ENCODE measurements at places on chromosomes 5 and 9.
A peak's percentile ranks its signal among the peaks of the same experiment; 100 is the strongest.

- DNase-seq: no peak
These were observed 136.6 kb upstream of the CD180 start for GRCh38 chr5:67333171-67333570.

DNA sequence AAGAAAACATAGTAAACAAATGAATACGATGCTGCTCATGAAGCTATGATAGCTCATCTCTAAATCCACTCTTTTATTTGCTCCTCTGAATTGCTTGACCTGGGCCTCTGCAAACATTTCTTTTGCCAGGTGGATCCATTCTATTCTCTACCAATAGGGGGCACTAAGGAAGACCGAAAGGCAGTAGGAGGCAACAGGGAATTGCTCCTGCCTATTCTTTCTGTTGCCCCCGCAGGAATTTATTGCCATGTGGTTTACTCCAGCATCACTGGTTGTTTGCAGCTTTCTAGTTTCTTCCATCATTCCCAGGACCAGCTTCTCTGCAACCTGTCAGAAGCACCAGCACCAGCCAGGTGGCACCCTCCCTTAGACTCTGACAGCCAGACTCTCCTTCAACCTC lies 5.3 kb downstream of the GAPT start:
- DNase-seq: peak; percentile 5

DNA sequence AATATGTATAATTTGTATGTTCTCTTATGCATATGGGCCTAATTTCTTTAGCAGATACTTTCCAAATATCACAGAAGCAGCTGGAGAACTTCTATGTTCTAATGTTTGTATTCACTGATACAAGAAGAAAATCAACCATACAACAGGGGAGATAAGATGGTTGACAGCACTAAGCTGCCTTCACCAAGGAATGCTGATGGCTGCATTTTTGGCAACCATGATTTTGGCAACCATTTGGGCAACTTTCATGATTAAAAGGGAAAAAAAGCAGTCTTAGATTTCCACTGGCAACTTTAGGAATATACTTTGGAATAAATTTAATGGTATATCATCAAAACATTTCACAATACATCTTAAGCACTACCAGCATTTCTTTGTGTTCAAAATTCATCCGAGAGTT lies 740.3 kb upstream of the CDH6 start:
- DNase-seq: no peak

DNA sequence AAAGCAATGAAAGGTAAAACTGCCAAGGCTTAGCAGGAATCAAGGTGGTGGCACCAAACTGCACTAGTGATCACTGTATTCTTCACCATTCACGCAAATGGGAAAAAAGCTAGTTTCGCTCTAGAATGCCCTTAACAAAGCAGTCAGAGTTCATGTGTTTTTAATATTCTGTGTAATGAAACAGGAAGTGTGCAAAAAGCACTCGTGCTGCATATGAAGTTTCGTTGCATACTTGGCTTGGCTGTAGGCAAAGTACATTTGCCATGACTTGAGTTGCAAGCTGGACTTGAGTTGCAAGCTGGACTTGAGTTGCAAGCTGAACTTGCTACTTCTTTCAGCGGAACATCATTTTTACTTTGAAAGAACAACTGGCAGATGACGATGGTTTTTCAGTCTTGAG lies 55.4 kb downstream of the FOXI1 start:
- no peak for DNase-seq

- DNase-seq: no peak
These were observed 11.7 kb upstream of the IRF1 start for GRCh38 chr5:132501961-132502931.

- DNase-seq: no peak
These were observed 8.9 kb upstream of the C5orf58 start for GRCh38 chr5:170223906-170224305.

- DNase-seq: no peak
These were observed 147.1 kb upstream of the SLC30A5 start for GRCh38 chr5:68946728-68947127.

- DNase-seq: no peak
These were observed 62.6 kb upstream of the LRRTM2 start for GRCh38 chr5:138937392-138938387.

- DNase-seq: no peak
These were observed 244.3 kb downstream of the TAF11L14 start for GRCh38 chr5:17878541-17878940.

DNA sequence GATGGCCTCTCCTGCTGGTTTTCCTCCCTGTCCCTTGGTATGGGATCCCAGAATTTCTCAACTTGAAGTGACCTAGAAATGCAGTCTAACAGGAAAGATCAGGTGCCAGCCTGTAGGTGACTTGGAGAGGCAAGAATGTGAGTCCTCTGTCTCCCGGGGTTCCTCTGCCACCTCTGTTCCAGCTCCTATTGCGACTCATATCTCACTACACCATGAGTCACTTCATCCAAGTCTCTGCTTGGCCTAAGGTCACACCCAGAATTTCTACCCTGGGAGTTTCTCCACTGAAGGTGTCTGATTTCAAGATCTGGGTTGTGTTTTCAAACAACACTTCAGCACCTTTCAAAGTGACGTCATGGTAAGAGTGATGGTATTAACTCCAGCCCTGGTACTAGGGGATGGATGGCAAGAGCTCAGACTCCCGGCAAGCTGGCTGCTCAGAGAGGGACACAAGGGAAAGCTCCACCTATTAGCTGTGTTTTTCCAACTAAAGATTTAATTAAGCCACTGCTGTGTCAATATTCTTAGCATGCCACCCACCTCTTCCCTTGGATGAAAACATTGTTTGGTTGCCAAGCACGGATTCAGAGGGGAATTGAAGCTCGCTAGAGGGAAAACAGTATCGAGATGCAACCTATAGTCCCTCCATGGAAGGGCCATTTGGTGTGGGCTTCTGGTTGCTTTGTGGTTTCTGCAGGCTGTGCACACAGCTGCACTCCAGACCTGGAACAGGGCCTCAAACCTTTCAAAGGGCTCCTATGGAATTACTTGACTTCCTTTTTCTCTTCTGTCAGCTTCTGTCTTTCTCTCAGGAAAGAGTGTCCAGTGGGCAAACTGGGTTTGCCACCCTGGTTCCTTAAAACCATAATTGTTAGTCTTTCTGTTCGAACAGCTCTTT lies 205.7 kb downstream of the GAS1 start:
- DNase-seq: peak; percentile 58

GRCh38 chr5:163447191-163447590 lies 9.8 kb downstream of the CCNG1 start:
- DNase-seq: no peak

- DNase-seq: no peak
These were observed 278.2 kb downstream of the PSAT1 start for GRCh38 chr9:78575081-78575480.

GRCh38 chr9:98786750-98787510 lies 9.4 kb downstream of the ANKS6 start:
- DNase-seq: no peak

- peak; percentile 41 for DNase-seq
These were observed 566.4 kb downstream of the EFNA5 start for GRCh38 chr5:107104040-107104995.

GRCh38 chr5:114657342-114658130 lies 295.7 kb downstream of the KCNN2 start:
- no peak for DNase-seq

DNA sequence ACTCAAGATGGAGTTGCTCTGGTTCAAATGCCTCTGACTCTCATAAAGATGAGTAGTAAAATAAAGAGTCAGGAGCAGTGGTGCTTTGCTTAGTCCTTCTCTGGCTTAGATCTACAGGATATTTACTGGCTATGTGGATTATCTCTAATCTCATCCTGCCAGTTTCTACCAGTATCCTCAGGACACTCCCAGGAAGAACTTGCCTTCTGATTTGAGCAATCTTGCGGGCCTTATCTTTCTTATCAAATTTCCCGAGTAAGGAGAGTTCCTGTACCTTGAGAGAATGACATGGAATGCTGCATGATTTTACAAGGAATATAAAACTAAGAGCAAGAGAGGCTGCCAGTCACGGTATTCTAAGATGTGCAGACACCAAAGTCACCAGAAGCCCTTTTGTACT lies 364.0 kb downstream of the ARHGEF28 start:
- DNase-seq: no peak

DNA sequence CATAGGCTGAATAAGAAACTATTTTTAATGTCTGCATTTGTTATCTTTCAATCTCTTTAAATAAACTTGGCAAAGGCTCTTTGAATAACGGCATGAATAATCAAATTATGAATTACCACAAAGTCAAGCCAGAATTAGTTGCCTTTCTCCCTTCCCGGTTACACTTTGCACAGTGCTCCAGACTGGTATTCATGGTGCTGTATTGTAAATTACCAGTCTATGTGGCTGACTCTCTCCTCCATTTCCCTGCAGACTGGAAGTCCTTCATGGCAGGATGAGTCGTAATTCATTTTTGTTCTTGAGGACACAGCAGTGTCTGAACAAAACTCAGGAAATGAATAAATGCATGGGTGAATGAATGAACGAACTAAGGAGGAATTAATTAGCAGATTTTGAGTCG lies 142.9 kb downstream of the GNA14 start:
- DNase-seq: no peak

GRCh38 chr5:57698086-57698485 lies 215.5 kb upstream of the ACTBL2 start:
- no peak for DNase-seq

GRCh38 chr9:120396931-120397330 lies 183.0 kb downstream of the CDK5RAP2 start:
- no peak for DNase-seq

DNA sequence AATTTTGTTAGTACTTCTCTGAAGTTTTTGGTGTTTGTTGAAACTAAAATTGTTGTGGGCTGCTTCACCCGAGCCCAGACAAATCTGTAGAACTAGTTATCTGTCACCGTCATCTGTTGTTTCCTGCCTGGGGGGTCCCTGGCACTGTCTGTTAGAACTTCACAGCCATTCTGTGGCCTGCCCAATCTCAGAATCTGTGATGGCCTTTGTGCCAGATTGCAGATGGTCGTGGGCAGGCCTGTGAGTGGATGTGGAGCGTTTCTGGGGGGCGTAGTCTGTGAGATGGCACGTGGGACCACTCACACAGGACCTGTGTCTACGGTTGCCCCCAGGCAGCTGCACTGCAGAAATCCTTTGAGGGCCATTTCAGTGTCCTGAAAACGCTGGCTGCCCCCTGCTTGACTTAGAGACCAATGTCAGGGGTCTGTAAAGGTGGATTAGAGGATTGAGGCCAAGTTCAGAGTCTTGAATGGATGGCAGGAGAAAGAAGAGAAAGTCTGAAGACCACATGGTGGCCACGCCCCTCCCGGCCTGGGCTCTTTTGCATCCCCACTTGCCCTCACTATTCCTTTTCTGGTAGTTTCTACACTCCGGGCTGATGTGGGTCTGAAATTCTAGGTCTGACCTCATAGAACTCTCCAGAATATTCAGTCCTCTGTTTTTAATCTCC lies 38.3 kb downstream of the TRIO start:
- no peak for DNase-seq

DNA sequence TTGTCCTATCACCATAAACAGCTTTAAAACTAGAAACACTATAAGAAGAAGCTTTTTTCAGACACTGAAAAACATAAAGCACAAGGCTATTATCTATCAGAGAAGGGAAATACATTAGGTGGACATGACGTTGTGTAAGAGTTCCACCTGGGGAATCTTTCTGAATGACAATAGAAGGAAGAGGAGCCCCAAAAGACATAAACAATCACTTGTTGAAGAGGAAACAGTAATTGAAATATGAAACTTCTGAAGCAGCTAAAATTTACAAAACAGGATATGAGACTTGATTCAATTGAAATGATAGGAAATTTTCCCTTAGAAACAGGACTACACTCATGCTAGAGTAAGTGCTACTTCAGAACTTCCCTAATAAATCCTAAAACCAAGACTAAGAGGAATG lies 933.6 kb downstream of the EFNA5 start:
- no peak for DNase-seq

DNA sequence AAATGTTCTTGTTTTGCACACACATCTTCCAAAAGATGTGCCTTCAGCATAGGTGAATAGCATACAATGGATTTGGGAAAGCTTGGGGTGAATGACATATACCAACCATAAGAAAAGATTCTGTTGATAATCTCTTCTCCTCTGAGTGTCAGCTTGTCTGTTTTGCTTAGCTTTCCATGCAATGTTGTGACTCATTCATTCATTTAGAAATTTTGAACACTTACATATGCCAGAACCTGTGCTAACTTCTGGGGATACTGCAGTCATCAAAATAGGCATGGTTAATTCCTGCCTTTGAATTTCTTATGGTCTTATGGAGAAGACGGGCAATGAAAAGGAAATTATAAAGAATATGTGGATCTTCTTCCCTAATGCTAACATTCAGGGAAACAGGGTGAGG lies 14.1 kb downstream of the ADRB2 start:
- DNase-seq: no peak

DNA sequence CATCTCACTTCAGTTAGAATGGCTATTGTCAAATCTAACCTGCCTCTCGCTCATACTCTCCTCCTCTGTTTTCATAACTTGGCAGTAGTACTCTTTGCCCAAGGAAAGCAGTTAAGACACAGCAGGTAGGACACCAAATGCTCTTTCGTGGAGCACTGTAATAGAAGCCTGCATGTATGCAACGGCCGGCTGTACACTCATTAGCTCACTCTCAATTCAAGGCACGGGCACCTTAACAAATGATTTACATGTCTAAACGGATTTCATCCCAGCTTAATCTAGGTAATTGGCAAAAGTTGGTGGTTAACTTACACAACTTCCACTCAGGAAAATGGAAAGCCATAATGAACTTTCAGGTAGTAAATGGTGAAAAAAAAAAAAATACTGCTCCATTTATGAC lies 14.9 kb downstream of the DEPDC1B start:
- no peak for DNase-seq

DNA sequence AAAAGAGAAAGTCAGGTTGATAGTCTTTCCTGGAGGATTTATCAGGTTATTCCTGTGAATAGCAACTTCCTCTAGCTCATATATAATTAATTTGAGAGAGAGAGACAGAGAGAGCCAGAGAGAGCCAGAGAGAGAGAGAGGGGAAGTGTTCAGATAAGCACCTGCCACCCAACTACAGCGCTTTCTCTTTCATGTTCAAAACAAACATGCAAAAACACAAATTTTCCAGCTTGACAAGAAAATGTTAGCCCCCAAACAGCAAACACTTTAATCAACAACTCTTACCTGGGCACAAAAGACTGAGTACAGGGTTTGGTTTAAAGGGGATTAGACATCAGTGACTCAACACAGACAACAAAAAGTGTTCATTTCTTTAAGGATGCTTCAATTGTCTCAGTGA lies 61.7 kb upstream of the PLPP6 start:
- no peak for DNase-seq

DNA sequence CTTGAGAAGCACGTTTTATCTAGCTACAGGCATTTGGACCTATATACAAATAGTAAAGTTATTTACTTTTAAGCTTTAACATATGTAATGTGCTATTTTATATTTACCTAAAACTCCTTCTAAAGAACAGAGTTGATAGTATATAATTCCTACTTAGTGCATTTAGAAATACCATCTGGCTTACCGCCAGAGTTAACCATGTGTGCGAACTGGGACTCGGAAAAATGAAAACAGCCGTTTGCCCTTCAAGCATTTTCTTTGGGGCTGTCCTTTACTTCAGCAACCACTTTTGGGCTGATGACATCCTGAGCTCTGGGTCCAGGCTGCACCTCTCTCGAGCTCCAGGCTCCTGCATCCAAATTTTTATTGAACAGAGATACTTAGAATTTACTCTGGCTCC lies 21.9 kb upstream of the DHFR start:
- DNase-seq: no peak

GRCh38 chr5:174175716-174176268 lies 130.3 kb downstream of the NSG2 start:
- no peak for DNase-seq

GRCh38 chr5:160693831-160694465 lies 158.1 kb downstream of the ATP10B start:
- DNase-seq: no peak

All from SW480 (cell line).